ENCODE measurements at places on chromosomes 3 and 15. TPM values are rescaled to one million over a fixed set of nuclear protein-coding genes. Genes with fewer than 3 reads are reported as not detected.
A peak's percentile ranks its signal among the peaks of the same experiment; 100 is the strongest.

GRCh38 chr15:70852501-70853317, 1.2 kb downstream of the LARP6 start:
- peaks cover 15% of the 10 kb centered on the region for H3K4me1 ChIP-seq
- no peaks in the 10 kb centered on the region for H3K27me3 ChIP-seq
- H3K36me3 ChIP-seq = peaks cover 20% of the 10 kb centered on the region
- peak overlapping the region; percentile 95 for H3K27ac ChIP-seq
- peak overlapping the region; percentile 89 for H3K4me3 ChIP-seq

DNA sequence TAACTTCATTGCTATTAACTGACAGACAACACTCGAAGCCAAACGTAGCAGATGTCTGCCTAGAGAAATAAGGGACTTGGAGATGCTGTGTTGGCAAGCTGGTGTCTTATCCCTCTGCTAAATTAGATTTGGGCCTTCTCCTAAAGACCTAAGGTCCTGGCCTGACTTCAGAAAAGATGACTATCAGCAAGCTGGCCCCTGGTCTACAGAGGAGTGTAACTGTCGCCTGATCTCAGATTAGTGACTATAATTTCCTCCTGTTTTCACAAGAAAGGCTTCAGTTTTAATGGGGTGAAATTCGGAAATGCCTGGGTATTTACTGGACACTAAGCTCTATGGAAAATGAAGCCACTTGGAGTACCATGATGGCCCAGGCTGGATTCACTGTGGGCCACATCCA, 53.1 kb upstream of the SLC7A14 start:
- no peaks in the 10 kb centered on the region for H3K36me3 ChIP-seq
- no peak overlapping the region for H3K27ac ChIP-seq
- peaks cover 19% of the 10 kb centered on the region for H3K4me1 ChIP-seq
- H3K27me3 ChIP-seq = no peaks in the 10 kb centered on the region
- DNase-seq = no peak
- H3K4me3 ChIP-seq = no peak overlapping the region

DNA sequence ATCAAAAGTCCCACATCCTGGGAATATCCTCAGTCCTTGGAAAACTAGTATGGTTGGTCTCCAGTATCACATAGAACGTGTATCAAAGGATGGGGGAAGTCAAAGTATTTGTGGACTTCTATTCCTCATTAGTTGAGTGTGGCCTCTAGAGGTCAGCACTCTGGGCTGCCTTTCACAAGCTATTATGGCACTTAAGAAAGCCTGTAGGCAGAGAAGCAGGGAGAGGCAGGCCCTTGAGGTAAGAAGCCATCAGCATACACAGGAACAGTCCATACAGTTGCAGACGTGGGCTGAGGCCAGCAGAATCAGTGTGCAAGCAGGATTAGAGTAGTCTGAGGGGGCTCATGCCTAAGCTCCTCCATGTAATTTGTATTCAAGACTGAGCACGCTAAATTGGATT, 341.7 kb downstream of the CLSTN2 start:
- H3K36me3 ChIP-seq = no peaks in the 10 kb centered on the region
- peaks cover 27% of the 10 kb centered on the region for H3K27me3 ChIP-seq
- DNase-seq = no peak
- no peak overlapping the region for H3K27ac ChIP-seq

CRYBG3 gene
- 5.7 TPM for total RNA-seq

ZNF860 gene
- total RNA-seq = 0.63 TPM
